ENCODE measurements at places on chromosomes 6 and 20.

DNA sequence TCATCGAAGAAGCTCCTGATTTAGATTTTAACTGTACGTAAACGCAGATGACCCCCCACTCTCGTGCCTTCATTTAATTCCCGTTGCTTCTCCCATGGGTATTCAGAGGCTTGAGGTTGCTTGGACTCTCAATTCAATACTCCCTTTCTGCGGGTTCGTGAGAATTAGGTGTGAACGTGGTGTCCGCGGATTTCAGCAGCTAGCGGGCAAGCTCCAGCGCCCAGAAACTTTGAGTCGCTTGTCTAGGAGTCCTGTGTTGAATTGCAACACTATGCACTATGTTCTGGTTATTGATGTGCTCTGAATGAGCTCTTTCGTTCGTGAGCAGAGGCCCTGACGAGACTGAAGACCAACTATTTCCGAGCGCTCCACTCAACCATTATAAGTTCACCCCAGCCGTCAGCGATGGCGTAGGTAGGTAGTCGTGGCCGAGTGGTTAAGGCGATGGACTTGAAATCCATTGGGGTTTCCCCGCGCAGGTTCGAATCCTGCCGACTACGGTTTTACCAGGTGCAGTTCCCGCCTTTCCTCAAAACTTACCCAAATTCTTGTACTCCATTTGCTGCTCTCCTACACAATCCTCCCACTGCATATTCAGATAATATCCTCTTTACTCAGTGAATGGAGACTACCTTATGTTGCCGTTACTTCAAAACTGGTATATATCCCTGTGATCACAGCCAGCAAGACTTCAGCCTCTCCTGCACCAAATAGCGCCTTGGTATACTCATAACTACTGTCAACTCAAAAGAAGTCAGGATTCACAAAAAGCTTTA is 72.6 kb upstream of the ZNF184 start:
- no peak for DNase-seq

- no peak for DNase-seq
These were observed 13.1 kb downstream of the ITPR3 start for GRCh38 chr6:33634161-33634727.

DNA sequence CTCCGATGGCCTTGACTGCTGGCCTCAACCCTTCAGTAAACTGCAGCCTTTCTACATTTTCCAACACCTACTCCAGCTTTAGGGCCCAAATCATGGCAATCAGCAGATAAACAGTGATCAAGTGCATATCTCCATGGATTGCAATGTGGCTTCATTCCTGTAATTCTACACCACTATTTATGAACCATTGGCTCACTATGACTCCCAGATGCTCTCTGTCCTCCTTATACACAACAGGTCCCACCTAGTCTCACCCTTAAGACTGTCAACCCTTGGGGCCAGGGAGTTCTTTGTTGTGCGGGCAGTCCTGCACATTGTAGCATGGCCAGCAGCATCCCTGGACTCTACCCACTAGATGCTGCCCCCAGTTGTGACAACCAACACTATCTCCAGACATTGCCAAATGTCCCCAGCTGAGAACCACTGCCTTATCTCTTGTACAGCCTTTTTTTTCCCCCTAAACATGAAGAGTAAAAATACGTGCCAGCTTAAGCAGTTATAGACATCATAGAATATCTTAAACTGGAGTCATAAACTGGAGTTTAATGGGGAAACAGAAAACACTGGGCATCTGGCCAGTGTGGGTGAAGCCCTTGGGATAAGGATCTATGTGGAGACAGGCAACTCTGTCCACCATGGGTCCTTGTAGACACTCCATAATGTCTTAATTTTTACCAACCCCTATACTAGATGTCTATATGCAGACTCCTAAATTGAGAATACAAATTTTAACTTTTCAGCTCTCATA is 21.1 kb downstream of the MRPL14 start:
- DNase-seq, result no peak

DNA sequence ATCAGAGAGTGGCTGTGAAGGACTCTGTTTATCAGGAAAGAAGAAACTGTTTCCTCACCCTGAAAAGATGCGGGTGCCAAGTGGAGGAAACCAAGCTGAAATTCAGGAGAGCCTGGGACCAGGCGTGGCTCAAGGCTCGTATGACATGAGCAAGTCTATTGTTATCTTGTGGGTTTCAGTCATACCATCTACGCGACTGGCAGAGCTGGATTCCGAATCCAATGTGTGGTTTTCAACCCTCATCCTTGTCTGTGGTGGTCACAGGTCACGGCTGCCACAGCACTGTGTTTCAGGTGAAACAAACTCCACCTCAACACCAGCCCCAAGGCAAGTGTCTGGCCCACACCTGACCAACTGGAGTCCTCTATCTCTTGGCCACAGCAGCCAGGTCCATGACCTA is 9.1 kb downstream of the MC3R start:
- no peak for DNase-seq

- DNase-seq, result no peak
These were observed 7.5 kb downstream of the SF3B5 start for GRCh38 chr6:144087789-144088426.

DNA sequence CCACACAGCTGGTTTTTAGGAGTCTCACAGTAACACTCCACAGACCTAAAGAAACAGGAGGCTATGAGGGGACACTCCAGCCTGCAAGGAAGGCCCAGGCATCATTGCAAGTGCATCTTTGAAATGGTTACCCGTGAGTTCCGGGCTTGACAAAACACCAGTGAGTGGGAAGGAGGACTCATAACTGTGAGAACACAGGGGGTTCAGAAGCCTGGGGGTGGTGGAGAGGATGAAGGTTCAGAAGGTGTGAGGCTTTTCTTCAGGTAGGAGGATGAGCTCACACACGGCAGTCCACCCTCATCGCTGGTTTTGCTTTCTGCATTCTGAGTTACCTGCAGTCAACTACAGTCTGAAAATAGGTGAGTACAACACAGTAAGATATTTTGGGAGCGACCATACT is 39.9 kb downstream of the MAP7 start:
- DNase-seq, result no peak

DNA sequence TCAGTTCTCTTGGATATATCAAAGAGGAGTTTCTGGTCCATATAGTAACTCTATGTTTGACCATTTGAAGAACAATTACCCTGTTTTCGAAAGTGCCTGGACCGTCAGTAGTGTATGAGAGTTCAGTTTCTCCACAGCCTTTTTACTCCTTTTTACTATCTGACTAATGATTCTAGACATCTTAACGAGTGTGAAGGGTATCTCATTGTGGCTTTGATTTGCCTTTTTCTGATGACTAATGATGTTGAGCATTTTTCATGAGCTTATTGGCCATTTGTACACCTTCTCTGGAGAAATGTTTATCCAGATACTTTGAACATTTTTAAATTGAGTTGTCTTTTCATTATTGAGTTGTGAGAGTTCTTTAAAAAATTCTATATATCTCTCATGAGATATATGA is 114.9 kb upstream of the ATXN1 start:
- DNase-seq, result no peak

GRCh38 chr20:8601542-8601912 is 467.4 kb upstream of the PLCB4 start:
- DNase-seq, result no peak

DNA sequence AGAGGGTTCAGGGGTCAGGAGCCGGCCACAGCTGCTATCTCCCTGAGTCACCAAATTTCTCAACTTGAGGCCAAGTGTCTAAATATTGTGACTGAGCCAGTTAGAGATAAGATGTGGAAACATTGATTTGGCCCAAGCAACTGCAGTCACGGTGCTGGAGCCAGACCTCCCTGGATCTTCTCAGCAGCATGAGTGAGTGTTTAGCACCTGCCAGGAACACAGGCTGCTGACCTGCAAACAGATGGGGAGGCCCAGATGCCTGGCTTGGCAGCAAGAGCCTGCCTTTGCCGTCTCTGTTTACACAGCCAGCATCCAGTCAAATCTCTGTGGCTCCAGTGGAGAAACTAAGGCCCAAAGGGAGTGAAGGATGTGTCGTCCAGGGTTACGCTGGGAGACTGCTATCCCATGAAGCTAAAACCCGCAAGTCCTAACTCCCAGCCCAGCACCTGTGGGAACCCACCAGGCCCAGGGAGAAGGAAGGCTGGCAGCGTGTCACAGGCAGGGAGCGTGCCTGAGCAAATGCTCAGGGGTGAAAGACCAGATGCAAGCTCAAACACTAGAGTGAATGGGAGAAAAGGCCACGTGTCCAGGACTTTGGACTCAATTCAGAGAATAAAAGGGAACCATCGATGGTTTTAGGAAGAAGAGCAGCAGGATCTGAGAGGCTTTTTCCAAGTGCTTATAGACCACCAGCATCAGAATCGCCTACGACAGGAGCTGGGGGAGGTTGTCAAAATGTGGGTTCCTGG is 15.9 kb upstream of the PTGIS start:
- no peak for DNase-seq

GRCh38 chr6:160386869-160387530 is 38.8 kb downstream of the SLC22A3 start:
- DNase-seq, result no peak

DNA sequence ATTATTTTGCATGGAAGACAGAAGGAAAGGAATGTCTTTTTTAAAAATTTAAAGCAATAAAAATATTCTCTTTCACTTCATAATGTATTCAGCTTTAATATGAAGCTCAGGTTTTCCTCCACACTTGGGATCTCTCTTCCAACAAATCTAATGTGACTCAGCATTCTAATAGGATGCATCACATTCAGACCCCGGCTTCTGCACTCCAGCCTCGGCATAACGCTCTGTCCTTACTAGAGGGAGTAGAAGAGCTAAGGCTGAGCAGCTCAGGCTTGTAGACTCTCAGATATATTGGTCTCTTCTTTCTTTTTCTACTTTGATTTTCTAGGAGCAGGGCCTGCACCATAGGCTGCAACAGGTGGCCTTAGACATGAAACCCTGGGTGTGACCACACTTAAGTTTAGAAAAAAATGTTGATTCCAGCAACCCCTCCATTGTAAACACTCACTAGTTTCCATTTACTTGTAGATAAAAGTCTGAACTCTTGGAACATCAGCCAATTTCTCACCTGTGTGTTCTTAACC is 161.7 kb downstream of the PAK5 start:
- DNase-seq, result no peak

DNA sequence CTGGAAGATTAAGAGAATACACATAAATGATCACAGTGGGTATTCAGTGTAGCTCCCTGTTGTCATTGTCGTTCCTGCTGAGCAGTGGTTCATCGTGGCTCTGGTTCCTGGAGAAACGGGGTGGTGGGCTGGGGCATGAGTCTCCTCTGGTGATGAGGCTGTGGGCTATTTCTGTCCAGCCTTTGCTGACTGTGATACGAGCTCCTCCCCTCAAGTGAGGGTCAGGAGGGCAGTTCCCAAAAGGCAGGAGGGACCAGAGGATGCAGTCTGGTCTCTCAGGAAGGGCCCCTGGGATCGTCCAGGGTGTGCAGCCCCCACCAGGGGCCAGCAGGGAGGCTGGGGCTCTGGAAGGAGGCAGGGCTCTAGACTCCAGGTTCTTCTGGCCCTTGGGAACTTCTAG is 31.1 kb upstream of the DLGAP4 start:
- DNase-seq, result no peak

GRCh38 chr20:2022163-2022562 is 28.3 kb upstream of the PDYN start:
- no peak for DNase-seq

GRCh38 chr6:5516036-5516435 is 254.7 kb downstream of the FARS2 start:
- DNase-seq, result no peak

DNA sequence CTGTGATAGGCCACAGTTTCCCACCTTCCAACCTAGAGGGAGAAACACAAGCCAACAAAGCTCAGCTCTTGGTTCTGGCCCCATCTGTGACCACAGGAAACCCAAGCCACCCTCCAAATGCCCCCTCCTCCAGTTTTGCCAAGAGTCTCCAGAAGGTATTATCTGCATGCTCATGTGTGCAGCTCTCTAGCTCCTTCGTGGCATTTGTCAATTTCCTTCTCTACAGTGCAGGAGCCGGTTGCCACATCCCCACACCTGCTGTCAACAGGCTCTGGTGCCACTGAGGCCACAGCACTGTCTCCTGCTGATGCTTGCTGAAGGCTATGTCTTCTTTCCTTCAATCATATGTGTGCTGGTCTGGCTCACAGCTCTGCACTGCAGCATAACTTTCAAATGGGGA is 177.2 kb downstream of the CLIC5 start:
- no peak for DNase-seq

- no peak for DNase-seq
These were observed 147.0 kb downstream of the CDKAL1 start for GRCh38 chr6:20681243-20681684.

- DNase-seq, result peak; percentile 2
These were observed 34.9 kb downstream of the RNF24 start for GRCh38 chr20:3980260-3981131.

- no peak for DNase-seq
These were observed 1199.8 kb upstream of the MAP3K7 start for GRCh38 chr6:91786474-91787184.

GRCh38 chr20:25259788-25260254 is 11.9 kb downstream of the PYGB start:
- no peak for DNase-seq

DNA sequence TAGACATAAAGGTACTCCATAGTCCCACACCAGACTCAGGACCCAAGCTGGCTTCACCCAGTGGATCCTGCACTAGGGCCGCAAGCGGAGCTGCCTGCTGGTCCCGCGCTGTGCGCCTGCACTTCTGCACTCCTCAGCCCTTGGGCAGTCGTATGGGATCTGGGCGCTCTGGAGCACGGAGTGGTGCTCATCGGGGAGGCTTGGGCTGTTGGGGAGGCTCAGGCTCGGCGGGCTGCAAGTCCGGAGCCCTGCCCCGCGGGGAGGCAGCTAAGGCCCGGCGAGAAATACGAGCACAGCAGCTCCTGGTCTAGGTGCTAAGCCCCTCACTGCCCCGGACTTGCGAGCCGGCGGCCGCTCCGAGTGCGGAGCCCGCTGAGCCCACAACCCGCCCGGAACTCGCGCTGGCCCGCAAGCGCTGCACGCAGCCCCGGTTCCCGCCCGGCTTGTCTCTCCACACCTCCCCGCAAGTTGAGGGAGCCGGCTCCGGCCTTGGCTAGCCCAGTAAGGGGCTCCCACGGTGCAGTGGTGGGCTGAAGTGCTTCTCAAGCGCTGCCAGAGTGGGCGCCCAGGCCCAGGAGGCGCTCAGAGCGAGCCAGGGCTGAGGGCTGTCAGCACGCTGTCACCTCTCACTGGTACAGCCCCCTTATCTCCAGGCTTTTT is 33.4 kb upstream of the GCNT2 start:
- no peak for DNase-seq
